ENCODE measurements at places on chromosomes 7 and 10. TPM values are rescaled to one million over a fixed set of nuclear protein-coding genes. Genes with fewer than 3 reads are reported as not detected.

The PNLIPRP2 gene
- total RNA-seq, result not detected

DNA sequence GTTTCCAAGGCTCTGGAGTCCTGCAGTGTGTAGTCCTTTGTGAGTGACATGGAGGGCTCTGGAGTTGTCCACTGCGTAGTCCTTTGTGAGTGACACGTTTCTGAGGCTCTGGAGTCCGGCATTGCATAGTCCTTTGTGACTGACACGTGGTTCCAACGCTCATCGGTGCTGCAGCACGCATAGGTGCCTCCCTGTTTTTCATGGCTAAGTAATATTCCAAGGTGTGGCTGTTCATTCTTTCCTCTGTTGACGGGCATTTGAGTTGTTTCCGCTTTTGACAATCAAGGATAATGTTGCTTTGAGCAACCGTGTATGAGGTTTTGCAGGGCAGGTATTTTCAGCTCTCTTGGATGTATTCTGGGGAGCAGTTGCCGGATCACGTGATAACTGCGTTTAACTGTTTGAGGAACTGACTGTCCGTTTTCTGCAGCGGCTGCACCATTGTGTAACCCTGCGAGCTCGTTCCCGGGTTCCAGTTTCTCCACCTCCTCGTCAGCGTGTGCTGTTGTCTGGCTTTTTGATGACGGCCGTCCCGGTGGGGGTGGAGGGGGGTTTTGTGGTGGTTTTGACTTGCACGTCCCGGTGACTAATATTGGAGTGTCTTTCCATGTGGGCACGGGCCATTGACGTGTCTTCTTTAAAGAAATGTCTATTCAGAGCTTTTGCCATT lies 21.1 kb downstream of the FAM20C start:
- peak overlapping the region; percentile 8 for H3K27ac ChIP-seq
- H3K27me3 ChIP-seq, result peaks cover 31% of the 10 kb centered on the region
- peaks cover 14% of the 10 kb centered on the region for H3K4me1 ChIP-seq
- no peak for DNase-seq
- H3K4me3 ChIP-seq, result no peak overlapping the region
- peaks cover 7% of the 10 kb centered on the region for H3K36me3 ChIP-seq

DNA sequence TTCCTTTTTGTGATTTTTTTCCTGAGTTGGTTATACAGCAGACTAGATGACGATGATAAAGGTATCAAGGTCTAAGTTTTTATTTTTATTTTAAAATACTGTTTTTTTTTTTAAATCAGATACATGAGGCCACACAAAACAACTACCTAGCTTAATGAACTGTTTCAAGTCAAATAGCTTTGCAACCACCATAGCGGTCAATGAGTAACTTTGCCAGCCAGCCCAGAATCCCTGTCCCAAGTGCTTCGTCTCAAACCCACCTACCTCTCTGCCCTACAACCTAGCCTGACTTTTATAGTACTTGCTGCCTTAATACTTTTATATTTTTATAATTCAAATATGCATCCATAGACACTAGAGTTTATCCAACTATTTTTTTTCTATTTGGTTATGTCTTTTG lies 676.5 kb downstream of the NRG3 start:
- H3K36me3 ChIP-seq, result no peaks in the 10 kb centered on the region
- H3K27me3 ChIP-seq, result peaks cover 6% of the 10 kb centered on the region
- H3K4me1 ChIP-seq, result peaks cover 6% of the 10 kb centered on the region
- no peak overlapping the region for H3K27ac ChIP-seq

The AKR1D1 gene
- total RNA-seq, result not detected
